ENCODE measurements at places on chromosomes 7 and 10.

GRCh38 chr7:32941681-32942414 is 15.4 kb upstream of the FKBP9 start:
- DNase-seq = no peak

DNA sequence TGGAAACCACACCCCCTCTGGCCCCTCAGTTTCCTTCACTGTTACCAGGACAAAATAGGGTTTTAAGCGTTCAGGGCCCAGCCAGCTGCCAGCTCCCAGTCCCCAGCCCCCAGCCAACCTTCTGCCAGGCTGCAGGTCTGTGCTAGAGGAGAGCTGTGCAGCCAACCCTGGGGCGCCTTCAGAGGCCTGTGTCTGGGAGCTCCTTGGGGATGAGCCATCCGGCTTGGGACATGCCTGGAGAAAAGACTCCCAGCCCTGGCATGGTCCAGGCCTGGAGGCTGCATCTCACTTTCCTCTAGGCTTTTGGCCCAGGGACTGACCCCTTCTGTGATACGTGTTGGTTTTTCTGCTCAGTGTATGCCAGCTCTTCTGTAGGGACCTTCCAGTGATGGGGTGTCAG is 487.6 kb upstream of the MGMT start:
- DNase-seq = no peak

GRCh38 chr7:81973117-81973516 is 203.3 kb upstream of the HGF start:
- DNase-seq = no peak

DNA sequence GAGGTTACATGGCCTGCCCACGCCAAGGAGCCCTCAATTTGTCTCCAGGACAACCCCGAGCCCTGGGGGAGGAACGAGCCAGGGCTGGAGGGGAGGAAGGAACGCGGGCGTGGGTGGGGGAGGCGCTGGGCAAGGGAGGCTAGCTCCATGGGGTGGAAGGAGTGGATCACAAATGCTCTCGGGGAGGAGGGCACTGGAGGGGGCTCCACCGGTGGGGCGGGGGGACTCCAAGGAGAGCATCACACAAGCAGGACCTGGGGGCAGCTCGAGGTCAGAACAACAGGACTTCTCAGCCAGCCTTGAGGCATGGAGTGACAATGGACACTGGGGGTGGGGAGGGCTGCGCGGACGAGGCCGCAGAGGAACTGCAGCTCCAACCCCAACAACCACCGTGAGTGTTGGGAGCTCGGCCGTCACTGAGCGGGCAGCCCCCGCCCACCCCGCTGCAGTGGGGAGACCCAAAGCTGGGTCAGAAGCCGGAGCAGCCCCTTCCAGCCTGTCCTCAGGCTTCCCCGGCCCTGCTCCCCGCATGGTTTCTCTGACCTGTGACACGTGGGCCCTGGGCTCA is 41.1 kb downstream of the STK32C start:
- no peak for DNase-seq

- DNase-seq = no peak
Measured at GRCh38 chr7:48031111-48031510, 2.2 kb upstream of the SUN3 start.
